ENCODE measurements at places on chromosomes 2 and 18. TPM values are rescaled to one million over a fixed set of nuclear protein-coding genes. Genes with fewer than 3 reads are reported as not detected.

Gene RAPGEF4
- total RNA-seq: 15.0 TPM

Gene G6PC2
- not detected for total RNA-seq

Gene ADRA2B
- total RNA-seq: not detected

Gene C1QL2
- total RNA-seq: 0.15 TPM

Gene LDAH
- 17.9 TPM for total RNA-seq

Gene KIF3C
- total RNA-seq: 9.1 TPM

Gene L3MBTL4
- 0.46 TPM for total RNA-seq

Gene KANSL1L
- 7.5 TPM for total RNA-seq

Gene GAREM2
- total RNA-seq: 0.61 TPM

Gene MC4R
- not detected for total RNA-seq

Gene UPP2
- total RNA-seq: not detected

Gene HOXD10
- total RNA-seq: 0.15 TPM

Gene ONECUT2
- total RNA-seq: under 0.01 TPM

Gene CYS1
- total RNA-seq: not detected

Gene CERKL
- not detected for total RNA-seq

Gene ITGAV
- total RNA-seq: 251 TPM

Gene XRCC5
- 312 TPM for total RNA-seq

Gene FKBP1B
- 23.1 TPM for total RNA-seq
